Pancreas (tissue), 10 donors: ENCODE measurements at places on chromosomes 11 and 22. TPM values are rescaled to one million over a fixed set of nuclear protein-coding genes. Genes with fewer than 3 reads are reported as not detected.

The FGF3 gene
- not detected for polyA plus RNA-seq

- no peak overlapping the region for H3K4me3 ChIP-seq
- no peak for DNase-seq
- no peaks in the 10 kb centered on the region for H3K27me3 ChIP-seq
- H3K27ac ChIP-seq: no peak overlapping the region
- H3K36me3 ChIP-seq: no peaks in the 10 kb centered on the region
Observed at GRCh38 chr11:23280088-23280487, 419.8 kb upstream of the CCDC179 start.

- no peaks in the 10 kb centered on the region for H3K27me3 ChIP-seq
- H3K4me1 ChIP-seq: peaks cover 6% of the 10 kb centered on the region
- no peak overlapping the region for H3K27ac ChIP-seq
Observed at GRCh38 chr11:15651816-15652215, 537.1 kb downstream of the INSC start.

- H3K27ac ChIP-seq: peak overlapping the region; percentile 62
- no peaks in the 10 kb centered on the region for H3K27me3 ChIP-seq
- H3K36me3 ChIP-seq: no peaks in the 10 kb centered on the region
- no peak for DNase-seq
- no peak overlapping the region for H3K4me3 ChIP-seq
Observed at GRCh38 chr22:50074551-50075530, 10.4 kb downstream of the MLC1 start.

GRCh38 chr11:45181889-45182550 is 35.6 kb downstream of the PRDM11 start:
- H3K27me3 ChIP-seq: no peaks in the 10 kb centered on the region
- H3K36me3 ChIP-seq: no peaks in the 10 kb centered on the region
- H3K27ac ChIP-seq: peak overlapping the region; percentile 74
- peaks cover 5% of the 10 kb centered on the region for H3K4me1 ChIP-seq

DNA sequence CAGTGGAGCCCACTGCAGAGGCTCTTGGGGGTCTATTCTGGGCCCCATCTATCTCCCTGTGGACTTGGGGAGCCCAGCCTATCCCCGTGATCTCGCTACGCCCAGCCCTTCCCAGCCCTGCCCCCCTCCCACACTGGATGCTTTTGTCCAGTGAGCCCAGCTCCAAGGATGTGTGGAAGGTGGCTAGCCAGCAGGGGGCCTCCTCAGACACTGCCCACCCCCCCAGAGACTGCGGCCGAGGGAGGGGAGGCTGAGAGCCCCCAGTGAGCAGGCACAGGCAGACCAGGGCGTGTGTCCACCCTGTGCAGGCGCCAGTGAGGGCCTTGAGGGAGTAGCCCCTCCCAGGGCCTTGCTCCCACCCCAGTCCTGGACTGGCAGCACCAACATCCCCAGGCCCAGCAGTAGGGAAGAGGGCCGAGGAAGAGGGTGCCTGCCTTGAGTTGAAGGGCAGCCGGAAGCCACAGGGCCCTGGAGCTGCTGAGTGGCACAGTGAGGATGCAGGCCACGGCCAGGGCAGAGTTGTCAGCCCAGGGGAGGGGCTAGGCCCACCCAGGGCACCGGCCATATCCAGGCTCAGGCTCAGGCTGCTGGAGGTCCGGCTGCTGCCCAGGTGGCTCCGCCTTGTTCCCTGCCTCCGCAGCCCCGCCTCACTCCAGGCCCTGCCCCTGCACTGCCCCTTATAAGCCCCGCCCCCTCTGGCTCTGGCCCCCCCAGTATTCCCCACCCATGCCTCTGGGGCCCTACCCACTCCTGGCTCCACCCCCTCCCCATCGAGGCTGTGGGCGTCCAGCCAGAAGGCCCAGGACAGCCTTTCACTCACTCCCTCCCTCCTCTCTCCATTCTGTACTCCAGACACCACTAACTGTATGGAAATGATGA is 28.0 kb downstream of the MOB2 start:
- DNase-seq: no peak
- no peaks in the 10 kb centered on the region for H3K27me3 ChIP-seq
- H3K27ac ChIP-seq: no peak overlapping the region
- H3K4me1 ChIP-seq: no peaks in the 10 kb centered on the region
- H3K4me3 ChIP-seq: no peak overlapping the region
- H3K36me3 ChIP-seq: peaks cover 10% of the 10 kb centered on the region
